ENCODE measurements at places on chromosomes 12 and 14. TPM values are rescaled to one million over a fixed set of nuclear protein-coding genes. Genes with fewer than 3 reads are reported as not detected.

Gene TCL1B
- not detected for total RNA-seq

Gene TC2N
- total RNA-seq: 0.77 TPM

Gene FMNL3
- 2.5 TPM for total RNA-seq

Gene PRR4
- 1.6 TPM for total RNA-seq

Gene SLC7A8
- total RNA-seq: 1.8 TPM

Gene KCNH3
- total RNA-seq: 2.1 TPM

Gene CFAP54
- total RNA-seq: 1.1 TPM

Gene SLC38A4
- 0.22 TPM for total RNA-seq

Gene SRGAP1
- 10.0 TPM for total RNA-seq

Gene JKAMP
- 64.4 TPM for total RNA-seq

Gene RAPGEF3
- 0.54 TPM for total RNA-seq

Gene CLEC2A
- total RNA-seq: not detected

Gene REM2
- 0.43 TPM for total RNA-seq

Gene DNAI7
- total RNA-seq: 0.08 TPM

Gene FLRT2
- 3.0 TPM for total RNA-seq

Gene ZNF891
- 0.37 TPM for total RNA-seq

Gene RASAL1
- total RNA-seq: 0.46 TPM

Gene ACOT6
- total RNA-seq: not detected

Gene DPF3
- 0.13 TPM for total RNA-seq

Gene GALNT6
- total RNA-seq: 3.1 TPM

Gene WNT5B
- total RNA-seq: 3.0 TPM

Gene RAD9B
- total RNA-seq: 0.46 TPM

Gene EIF5
- total RNA-seq: 256 TPM

Gene C12orf56
- total RNA-seq: 0.03 TPM

Gene GPR84
- 0.11 TPM for total RNA-seq

Gene PCED1B
- total RNA-seq: 19.7 TPM

Gene PLEKHG7
- not detected for total RNA-seq

Gene GPR135
- total RNA-seq: 0.70 TPM

Gene RNF212B
- total RNA-seq: not detected

Gene JPH4
- 0.10 TPM for total RNA-seq

Gene ADAMTS20
- total RNA-seq: not detected

Gene TAS2R10
- 0.08 TPM for total RNA-seq

Gene KCNC2
- not detected for total RNA-seq

Gene MBD6
- total RNA-seq: 28.9 TPM

Gene DAO
- total RNA-seq: not detected

Gene HEATR5A
- 14.9 TPM for total RNA-seq

Gene COX8C
- total RNA-seq: not detected

Gene ESR2
- total RNA-seq: 0.08 TPM

Gene SRRM4
- total RNA-seq: not detected

Gene LRTM2
- not detected for total RNA-seq

Gene PLCZ1
- total RNA-seq: not detected

Gene KRT72
- not detected for total RNA-seq

Gene RERG
- 0.25 TPM for total RNA-seq

Gene TBX3
- total RNA-seq: 53.3 TPM

Gene SERPINA10
- total RNA-seq: 0.05 TPM

Gene PAH
- total RNA-seq: 0.14 TPM

Gene HCAR1
- 0.03 TPM for total RNA-seq

Gene ATG101
- 103 TPM for total RNA-seq

Gene P2RX2
- total RNA-seq: not detected

Gene HELB
- 1.3 TPM for total RNA-seq

Gene IL23A
- 0.43 TPM for total RNA-seq

Gene NTN4
- 36.5 TPM for total RNA-seq

Gene CHST11
- 17.3 TPM for total RNA-seq

Gene KRT78
- total RNA-seq: 0.15 TPM

Gene KRT7
- total RNA-seq: 5,590 TPM

Gene IRAK3
- 1.3 TPM for total RNA-seq

Gene TTC9
- total RNA-seq: 2.8 TPM

Gene CIROP
- total RNA-seq: not detected

Gene TEX52
- not detected for total RNA-seq

Gene A2ML1
- not detected for total RNA-seq

All from A549 treated with Hydrocortisone at 1 μM for 4 hours (cell line).